ENCODE measurements at places on chromosomes 12 and 14.

GRCh38 chr12:125032466-125033152, 32.6 kb upstream of the AACS start:
- no peak for DNase-seq

DNA sequence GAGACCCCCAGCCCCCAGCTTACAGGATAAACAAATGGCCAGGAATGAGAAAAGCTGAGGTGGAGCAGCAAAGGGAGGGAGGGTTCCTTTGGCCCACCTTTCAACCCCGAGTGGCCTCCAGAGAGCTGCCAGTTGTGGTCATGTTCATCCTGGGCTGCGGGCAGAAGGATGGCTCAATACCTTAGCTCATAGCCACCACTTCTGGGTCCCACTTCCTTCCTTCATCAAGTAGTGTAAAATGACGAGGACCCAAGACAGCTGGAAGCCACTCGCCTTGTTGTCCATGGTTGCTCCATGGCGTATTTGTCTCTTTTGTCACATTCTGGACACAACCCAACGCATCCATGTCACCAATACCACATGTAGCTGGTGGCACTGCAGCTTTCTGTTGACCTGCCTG, 24.2 kb downstream of the CRACR2A start:
- no peak for DNase-seq

- DNase-seq, result no peak
These were observed 465.5 kb upstream of the ATP2B1 start for GRCh38 chr12:90174198-90174510.

DNA sequence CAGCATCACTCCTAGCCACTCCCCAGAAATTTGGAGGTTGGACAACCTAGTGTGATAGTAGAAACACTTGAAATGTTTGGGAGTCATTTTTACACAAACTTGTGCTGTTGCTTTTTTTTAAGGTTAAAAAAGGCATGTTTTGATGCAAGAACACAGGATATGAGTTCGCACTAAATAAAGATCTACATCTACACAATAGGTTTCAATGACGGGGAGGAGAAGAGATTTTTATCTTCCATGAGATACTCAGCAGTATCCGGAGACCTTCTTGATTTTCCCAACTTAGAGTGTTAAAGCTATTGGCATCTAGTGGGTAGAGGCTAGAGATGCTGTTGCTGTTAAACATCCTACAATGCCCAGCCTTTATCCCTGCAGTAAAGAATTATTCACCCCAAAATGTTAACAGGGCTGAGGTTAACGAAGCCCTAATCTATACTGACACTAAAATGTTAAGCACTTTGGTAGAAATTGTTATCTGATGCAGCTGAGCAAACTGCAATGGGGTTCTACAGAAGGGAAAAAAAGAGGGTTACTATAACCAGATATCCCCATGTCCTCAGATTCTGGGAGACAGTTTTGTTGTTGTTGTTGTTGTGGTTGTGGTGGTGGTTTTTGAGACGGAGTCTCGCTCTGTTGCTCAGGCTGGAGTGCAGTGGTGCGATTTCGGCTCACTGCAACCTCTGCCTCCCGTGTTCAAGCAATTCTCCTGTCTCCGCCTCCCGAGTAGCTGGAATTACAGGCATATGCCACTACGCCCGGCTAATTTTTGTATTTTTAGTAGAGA, 14.0 kb upstream of the PCNX1 start:
- no peak for DNase-seq

GRCh38 chr12:15772405-15773018, 16.7 kb downstream of the EPS8 start:
- DNase-seq, result no peak

GRCh38 chr14:94129758-94130414, 482 bp upstream of the IFI27L2 start:
- DNase-seq, result no peak

DNA sequence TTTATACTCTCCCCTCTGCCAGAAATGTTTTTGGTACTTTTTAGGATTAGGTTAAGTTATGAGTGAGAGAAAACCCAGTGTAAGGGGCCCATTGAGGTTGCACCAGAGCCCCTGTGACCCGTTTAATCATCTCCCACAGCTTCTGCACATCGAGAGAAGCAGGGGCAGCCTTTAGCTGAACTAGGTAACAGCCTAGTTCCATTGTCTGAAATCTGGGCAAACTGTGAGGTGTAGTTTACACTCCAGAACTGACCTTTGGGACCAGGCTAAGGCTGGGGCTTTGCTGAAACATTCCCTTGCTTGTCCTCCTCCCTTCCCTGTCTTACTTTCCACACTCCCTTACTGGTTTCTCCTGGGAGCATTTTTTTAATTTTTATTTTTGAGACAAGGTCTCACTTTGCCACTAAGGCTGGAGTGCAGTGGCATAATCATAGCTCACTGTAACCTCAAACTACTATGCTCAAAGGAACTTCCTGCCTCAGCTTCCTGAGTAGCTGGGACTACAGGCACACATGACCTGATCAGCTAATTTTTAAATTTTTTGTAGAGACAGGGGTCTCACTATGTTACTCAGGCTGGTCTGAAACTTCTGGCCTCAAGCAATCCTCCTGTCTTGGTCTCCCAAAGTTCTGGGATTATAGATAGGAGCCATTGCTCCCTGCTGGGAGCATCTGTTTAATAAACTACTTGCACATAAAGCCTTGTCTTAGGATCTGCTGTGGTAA, 25.9 kb upstream of the DHRS2 start:
- no peak for DNase-seq

- no peak for DNase-seq
These were observed 46.7 kb downstream of the PDE3A start for GRCh38 chr12:20415028-20415427.

- DNase-seq, result no peak
These were observed 539 bp downstream of the PSME2 start for GRCh38 chr14:24145690-24146452.

- DNase-seq, result no peak
These were observed 3.9 kb upstream of the POC1B start for GRCh38 chr12:89529738-89530137.

DNA sequence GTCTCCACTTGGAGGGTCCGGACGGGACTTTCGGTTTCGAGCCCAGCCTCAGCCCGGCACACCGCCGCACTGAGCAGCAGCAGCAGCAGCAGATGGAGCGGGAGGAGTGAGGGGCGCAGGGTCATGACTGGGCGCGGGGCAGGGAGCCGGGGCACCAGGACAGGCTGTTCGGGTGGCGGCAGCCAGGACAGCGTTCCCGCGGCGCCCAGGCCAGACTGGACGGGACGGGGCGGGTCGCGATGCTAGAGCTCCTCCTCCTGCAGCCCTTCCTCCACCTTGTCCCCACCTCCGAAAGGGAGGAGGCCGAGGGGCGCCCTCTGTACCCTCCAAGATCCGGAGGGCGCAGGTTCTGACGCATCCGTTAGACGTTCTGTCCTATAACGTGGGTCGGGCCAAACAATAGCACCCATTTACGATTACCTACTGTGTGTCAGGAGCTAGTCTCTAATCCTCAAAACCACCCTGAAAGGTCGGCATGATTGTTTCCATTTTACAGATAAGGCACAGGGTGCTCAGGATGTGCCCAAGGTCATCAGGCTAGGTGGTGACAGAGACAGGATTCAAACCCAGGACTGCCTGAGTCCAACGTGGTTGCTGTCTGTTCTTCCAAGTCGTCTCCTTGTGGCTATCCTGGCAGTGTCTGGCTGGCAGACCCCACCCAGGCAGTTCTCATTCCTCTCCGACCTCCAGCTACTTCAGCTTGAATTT, at the start of gene FKBP11:
TSS of gene FKBP11 (minus strand) at position 189 of the 708 bp plus-strand sequence. CDS start at position 125, 64 bp downstream.
- peak; percentile 22 for DNase-seq

GRCh38 chr14:102094101-102094500, 7.3 kb upstream of the HSP90AA1 start:
- DNase-seq, result no peak

DNA sequence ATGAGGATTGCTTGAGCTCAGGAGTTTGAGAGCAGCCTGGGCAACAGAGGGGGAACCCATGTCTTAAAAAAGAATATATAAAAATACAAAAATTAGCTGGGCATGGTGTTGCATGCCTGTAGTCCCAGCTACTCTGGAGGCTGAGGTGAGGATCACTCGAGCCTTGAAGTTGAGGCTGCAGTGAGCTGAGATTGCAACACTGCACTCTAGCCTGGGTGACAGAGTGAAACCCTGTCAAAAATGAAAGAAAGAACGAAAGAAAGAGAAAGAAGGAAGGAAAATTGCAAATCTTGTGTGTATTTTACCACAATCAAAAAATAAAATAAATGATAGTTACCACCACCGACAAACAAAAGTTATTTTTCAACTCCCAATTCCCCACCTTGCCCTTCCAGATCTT, 45.3 kb downstream of the SPRING1 start:
- no peak for DNase-seq

- DNase-seq, result no peak
These were observed 78.8 kb downstream of the DUSP6 start for GRCh38 chr12:89273525-89273924.

- peak; percentile 74 for DNase-seq
These were observed 48.1 kb downstream of the BEGAIN start for GRCh38 chr14:100539003-100539660.

All from posterior cingulate gyrus (tissue), 11 donors.